ENCODE measurements at places on chromosomes 11 and 22.

DNA sequence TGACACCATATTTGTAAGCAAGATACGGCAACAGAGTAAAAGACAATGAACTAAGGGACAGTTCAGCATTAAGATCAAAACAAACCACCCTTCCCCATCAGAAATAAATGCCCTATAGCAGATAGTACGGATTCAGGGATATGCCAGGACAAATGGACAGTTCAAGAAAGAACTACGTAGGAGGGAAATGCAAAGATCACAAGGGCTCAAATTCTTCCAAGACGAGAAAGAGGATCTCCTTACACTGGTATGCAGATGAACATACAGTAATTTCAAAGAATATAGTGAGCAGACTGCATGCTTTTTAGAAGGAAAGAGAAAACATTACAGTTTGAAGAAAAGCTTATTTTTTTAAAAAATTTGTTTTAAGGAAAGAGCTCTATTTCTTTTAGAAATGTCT, 124.7 kb upstream of the APOA1 start:
- no peak for DNase-seq

- no peak for DNase-seq
Observed at GRCh38 chr11:36230779-36231699, 58.2 kb downstream of the COMMD9 start.

DNA sequence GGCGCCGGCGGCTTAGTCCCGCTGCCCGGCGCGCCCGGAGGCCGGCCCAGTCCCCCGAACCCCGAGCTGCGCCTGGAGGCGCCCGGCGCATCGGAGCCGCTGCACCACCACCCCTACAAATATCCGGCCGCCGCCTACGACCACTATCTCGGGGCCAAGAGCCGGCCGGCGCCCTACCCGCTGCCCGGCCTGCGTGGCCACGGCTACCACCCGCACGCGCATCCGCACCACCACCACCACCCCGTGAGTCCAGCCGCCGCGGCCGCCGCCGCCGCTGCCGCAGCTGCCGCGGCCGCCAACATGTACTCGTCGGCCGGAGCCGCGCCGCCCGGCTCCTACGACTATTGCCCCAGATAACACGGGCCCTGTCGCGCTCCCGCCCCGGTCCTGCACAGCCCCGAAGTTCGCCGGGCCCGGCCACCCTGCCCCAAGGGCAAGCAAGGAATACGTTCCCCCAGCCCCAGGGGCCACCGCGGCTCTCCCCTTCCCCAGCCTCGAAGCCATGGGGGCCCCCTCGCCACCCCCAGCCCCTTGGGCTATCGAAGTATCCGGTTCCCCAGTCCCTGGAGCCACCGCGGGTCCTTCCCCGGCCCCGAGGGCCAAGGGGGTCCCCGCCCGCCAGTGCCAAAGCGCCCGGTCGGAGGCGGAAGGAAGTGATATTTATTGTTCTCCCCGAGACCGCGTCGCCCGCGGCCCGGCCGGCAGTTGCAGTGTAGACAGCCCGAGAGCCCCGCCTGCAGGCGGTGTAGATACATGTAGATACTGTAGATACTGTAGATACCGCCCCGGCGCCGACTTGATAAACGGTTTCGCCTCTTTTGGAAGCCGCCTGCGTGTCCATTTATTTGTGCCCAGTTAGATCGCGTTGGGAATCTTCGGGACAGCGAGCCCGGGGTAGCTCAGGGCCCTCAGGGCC, 6.2 kb downstream of the TBX1 start:
- DNase-seq = no peak

- DNase-seq = no peak
Observed at GRCh38 chr11:65355776-65356393, 1.3 kb downstream of the TIGD3 start.

- no peak for DNase-seq
Observed at GRCh38 chr11:9851366-9851765, 187.5 kb downstream of the SWAP70 start.

DNA sequence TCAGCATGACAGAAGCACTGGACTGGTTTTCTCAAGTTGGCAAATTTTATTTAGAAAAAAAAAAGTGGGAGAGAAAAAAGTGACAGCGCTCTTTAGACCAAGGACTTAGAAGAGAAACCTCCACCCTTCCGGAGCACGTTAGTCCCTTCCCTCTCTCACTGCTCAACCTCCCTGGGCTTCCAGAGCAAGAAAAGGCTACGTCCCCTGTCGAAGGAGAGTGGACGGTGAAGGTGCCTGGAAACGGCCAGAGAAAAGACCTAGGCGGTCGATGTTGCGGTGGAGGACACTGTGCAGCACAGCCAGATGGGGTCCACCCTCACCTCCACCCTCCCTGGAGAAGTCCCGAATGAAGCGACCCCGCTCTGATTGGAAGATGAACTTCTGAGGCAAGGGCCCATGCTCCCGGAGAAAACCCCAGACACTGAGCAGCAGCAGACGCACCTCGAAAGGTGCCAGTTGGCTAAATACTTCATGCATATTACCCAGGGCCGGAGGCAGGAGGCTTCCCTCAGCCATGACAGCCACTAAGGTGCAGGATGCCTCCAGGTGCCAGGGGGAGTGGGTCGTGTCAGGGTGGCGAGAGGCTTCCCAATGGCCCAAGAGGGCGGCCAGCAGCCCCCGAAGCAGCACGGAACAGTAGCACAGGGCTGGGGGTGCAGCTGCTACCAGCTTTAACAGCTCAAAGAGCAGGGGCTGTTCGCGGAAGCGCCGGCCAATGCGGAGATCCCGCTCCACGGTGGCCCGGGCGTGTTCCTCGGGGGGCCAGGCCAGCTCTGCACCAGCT, 604 bp upstream of the GANAB start:
- DNase-seq = no peak

- no peak for DNase-seq
Observed at GRCh38 chr11:71268706-71269321, 16.4 kb upstream of the SHANK2 start.

DNA sequence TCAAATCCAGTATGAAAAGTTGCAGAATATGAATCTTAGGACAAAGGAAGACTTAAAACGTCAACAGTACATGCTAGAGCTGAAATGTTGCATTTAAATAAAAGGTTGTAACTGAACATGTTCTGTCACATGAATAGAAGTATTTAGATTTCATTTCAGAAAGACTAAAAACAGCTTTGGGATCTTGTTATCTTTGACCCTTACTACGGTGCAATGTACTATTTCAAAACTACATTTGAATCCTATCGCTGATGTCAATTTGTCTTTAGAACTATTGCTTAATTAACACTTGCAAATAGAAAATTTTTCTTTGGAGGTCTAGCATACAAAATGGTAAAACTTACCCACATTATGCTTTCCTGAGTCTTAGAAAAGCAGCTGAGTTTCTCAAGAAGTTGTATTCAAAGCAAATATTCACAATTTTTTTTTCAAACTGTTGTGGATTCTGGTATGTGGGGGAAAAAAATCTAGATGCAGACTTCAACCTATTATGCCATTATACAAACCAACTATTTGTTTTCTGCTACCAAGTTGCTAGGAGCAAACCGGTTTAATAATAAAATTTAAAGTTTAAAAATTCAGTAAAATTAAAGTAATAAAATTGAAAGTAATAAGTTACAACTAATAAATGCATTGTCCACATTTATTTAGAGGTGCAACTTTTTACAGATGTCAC, 25.4 kb downstream of the CSTF3 start:
- DNase-seq = no peak

All from nucleus accumbens (tissue), 56 donors.